ENCODE measurements at places on chromosomes 3 and 15. TPM values are rescaled to one million over a fixed set of nuclear protein-coding genes. Genes with fewer than 3 reads are reported as not detected.

VGLL3 gene
- total RNA-seq, result not detected

ZDHHC19 gene
- 0.36 TPM for total RNA-seq

CMTM7 gene
- total RNA-seq, result 47.1 TPM

SETD5 gene
- total RNA-seq, result 103 TPM

ATP1B3 gene
- total RNA-seq, result 145 TPM

EHD4 gene
- total RNA-seq, result 45.0 TPM

DNA sequence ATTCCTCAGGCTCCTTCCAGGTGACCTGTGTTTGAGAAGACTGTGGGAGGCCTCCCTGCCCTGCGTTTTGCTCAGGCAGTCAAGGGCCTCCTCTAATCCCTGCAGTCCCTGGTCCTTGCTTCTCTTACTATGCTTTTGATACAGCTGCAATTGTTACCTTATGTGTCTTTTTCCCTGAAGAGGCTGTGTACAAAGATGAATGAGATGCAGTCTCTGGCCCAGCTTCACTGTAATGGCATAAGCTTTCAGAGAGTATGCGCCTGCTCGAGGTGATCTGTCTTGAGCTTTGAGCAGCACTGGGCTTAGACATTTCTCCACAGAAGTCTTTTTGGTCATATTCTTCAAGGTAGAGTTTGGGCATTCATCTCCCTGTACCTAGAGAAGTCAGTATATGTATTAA, 129.6 kb downstream of the AKAP13 start:
- DNase-seq, result no peak

GRCh38 chr3:39540162-39540921, 72.9 kb downstream of the MOBP start:
- no peak for DNase-seq

DNA sequence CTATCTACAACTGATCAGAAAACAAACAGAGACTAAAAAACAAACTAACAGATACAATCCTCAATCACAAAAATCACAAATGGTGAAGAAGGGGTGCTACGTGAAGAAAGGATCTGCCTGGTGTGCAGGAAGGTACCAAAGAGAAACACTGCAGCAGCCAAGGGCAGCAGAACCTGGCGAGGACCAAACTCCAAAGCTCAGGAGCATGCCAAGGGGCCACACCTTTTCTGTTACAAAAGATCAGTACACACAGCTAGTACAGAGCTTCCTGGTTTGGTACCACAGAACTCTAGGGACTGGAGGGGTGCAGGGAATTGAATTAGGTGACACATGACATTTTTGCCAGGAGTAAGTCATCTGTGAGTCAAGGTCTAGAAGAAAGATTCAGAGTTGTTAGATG, 107.4 kb upstream of the GRM7 start:
- DNase-seq, result no peak

GRCh38 chr3:4972652-4973643, 6.3 kb upstream of the BHLHE40 start:
- DNase-seq, result no peak

DNA sequence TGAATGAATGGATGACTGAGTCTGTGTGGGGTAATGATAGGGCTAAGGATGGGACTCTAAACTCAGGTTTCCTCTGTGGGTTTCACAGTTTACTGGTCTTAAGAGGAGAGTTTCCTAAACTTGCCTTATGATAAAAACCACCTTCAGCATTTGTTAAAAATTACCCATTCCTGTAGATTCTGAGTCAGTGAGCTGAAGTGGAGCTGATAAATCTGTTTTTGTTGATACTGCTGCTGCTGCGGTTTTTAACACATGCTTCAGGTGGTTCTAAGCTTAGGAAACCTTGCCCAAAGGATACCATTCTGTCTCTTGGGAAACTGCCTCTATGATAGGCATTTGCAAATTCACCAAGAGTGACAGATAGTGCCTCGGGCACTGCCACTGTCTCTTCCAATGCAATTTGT, 52.6 kb downstream of the MECOM start:
- DNase-seq, result no peak

GRCh38 chr3:154378311-154378710, 51.7 kb downstream of the GPR149 start:
- no peak for DNase-seq

- no peak for DNase-seq
Measured at GRCh38 chr3:43260412-43260811, 25.9 kb upstream of the SNRK start.

- DNase-seq, result no peak
Measured at GRCh38 chr3:31740397-31740796, 207.7 kb downstream of the STT3B start.

- no peak for DNase-seq
Measured at GRCh38 chr3:30513374-30514152, 92.8 kb upstream of the TGFBR2 start.

DNA sequence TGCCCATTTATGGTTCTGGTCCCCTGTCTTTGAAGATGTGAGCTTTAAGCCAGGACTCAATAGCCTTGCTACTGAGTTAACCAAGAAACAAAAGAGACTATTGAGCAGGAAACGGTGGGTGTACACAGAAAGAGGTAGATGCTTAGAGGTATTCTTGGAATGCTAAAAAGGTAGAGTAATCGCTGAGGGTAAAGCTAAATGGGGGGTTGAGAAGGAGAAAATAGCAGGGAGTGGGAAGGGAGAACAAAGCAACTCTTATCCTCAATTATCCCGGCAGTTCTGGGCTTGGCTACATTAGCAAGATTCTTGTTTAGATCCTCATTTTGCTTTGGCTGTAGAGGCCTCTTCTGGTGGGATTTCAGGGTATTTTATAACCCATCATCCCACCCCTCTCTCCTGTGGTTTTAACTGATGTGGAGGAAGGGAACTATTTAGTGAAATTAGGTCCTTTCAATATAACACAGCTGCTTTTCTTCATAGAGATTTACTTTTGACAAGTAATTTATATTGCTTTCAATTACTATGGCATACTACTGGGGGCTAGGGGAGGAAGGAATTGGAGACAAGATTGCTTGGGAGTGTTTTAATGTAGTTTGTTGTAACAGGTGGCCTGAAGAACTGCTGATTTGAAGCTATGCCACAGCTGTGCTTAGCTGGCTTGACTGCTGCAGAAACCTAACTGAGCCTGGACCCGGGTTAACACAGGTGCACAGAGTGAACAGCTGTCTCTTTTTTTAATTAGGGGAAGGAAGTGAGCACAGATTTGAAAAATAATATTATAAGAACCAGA, 234.3 kb upstream of the CCDC54 start:
- no peak for DNase-seq

DNA sequence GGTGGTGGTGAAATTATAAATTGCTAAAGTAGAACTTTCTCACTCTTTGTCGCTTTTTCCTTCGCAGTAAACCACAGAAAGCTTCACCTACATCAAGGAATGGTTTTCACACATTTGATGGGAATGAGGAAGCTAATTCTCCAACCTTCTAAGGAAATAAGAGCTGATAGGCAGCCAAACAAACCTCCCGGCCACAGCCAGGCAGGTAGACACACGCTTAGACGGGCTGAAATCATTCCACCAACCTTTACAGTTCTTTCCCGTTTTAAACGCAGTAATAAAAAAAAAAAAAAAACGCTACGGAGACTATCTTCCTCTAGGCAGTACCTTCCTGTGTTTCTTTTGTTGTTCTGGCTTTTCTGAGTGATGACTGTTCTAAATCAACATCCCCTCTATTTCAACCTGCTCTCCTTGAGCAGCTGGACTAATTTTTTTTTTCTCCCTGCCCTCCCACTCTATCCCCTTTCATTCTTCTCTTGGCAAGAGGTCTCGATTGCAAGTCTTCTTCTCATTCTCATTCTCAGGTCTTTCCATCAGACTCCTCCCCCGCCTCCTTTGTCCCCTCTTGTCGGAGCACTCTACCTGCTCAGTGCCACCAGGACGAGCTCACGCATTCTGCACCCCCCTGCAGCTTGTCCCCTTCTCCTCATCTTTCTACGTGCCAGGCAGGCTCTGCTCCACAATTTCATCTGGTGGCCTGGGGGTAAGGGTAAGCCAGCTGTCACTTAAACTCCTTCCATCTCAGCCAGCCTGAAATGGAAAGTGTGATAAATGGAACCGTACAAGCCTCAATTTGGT, 391.1 kb upstream of the MDFIC2 start:
- DNase-seq, result no peak

GRCh38 chr3:29057326-29057725, 223.5 kb upstream of the RBMS3 start:
- DNase-seq, result no peak

- no peak for DNase-seq
Measured at GRCh38 chr3:157026091-157026490, 133.9 kb downstream of the CCNL1 start.

- DNase-seq, result no peak
Measured at GRCh38 chr3:185316740-185317412, 46.1 kb upstream of the MAP3K13 start.

GRCh38 chr15:81338170-81339007, 14.4 kb upstream of the STARD5 start:
- DNase-seq, result no peak

DNA sequence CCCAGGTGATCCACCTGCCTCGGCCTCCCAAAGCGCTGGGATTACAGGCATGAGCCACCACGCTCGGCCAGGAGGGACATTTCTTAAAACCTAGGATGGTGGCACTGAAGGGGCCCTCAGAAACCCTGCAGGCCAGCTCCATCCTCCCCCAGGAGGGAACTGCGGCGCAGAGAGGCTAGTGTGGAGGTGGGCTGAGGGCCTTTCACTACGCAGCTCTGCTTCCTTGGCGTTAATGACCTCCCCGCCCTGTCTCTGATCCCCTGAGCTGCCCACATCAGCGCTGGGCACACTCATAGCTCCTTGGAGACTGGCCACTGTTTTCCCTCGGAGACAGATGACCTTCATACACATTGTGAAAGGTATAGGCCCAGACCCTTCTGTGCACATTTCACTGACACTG, 46.2 kb upstream of the MAGEF1 start:
- DNase-seq, result no peak

Data from activated CD4-positive, alpha-beta memory T cell treated with anti-CD3 and anti-CD28 coated beads for 36 hours (primary cell).